ENCODE measurements at places on chromosomes 7 and 10.
A peak's percentile ranks its signal among the peaks of the same experiment; 100 is the strongest.

DNA sequence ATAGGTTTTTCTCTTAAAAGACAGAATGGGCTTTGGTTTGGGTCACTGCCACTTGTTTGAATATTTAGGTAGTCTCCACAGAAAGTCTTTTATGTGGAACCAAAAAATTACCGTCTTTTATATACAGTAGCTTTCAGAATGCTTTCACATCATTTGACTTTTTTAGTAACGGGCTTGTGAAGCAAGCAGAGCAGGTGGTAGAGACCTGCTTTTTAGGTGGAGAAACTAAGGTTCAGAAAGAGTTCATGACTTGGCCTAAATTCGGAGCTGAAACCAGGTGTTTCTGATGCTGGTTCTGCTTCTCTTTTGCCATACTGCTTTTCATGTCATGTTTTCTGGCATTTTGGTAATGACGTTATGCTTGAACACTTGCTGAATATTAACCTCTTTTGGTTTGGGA lies 36.3 kb downstream of the GARS1 start:
- no peak for DNase-seq

- DNase-seq, result no peak
Observed at GRCh38 chr10:101464599-101464998, 110.6 kb downstream of the BTRC start.

GRCh38 chr7:111492234-111492633 lies 70.1 kb downstream of the IMMP2L start:
- DNase-seq, result no peak

- no peak for DNase-seq
Observed at GRCh38 chr10:107554333-107554732, 389.8 kb upstream of the SORCS1 start.

GRCh38 chr7:35714407-35714806 lies 19.5 kb upstream of the HERPUD2 start:
- DNase-seq, result no peak

DNA sequence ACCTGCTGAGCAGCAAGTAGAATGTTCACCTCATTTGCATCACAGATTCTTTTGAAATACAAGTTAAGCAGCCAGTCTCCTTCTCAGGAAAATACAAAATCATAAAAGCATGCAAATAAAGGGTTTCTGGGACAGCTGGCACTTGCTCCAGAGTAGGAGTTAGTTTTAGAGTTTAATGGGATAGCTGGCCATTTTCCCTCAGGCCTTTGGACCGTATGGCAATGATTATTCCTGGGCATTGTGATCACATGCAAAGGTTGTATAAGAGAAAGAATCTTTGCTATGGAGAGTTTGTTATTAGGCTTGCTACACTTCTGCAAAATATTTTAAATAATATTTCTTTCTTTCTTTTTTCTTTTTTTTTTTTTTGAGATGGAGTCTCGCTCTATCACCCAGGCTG lies 240.8 kb downstream of the CDK14 start:
- DNase-seq, result no peak

DNA sequence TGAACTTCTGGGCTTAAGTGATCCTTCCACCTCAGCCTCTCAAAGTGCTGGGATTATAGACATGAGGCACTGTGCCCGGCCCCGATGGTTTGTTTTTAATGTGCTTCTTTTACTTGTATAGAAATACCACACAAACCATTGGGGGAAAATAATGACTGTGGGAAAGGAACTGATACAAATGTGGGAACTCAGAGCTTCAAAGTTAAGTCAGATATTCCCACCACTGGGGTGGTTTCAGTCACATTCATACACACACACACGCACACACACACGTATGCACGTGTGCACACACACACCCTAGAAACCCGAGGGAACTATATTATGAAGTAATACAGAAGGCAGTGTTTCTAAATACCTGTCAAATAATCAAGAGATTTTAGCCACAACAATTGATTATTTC lies 17.0 kb downstream of the CPA4 start:
- DNase-seq, result no peak

DNA sequence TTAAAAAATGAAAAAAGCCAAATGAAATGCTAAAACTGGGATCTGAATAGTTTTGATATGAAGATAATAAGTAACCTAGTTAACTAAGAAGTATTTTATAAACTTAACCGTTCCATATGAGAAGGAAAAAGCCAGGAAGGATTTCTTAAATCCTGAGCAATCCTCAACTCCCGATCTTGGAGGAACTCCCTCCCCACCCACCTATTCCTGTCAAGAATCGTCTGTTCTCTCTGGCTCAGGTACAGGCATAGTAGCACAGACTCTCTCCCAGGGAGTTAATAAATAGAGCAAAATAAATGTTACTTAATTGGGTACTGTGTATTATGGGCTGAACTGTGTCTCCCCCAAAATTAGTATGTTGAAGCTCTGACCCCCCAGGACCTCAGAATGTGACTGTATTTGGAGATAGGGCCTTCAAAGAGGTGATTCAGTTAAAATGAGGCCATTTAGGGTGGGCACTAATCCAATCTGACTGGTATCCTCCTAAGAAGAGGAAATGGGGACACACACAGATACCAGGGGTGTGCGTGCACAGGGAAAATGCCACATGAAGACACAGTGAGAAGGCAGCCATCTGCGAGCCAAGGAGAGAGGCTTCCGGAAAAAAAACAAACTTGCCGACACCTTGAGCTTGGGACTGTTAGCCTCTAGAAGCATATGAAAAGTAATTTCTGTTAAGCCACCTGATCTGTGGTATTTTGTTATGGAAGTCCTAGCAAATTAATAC lies 28.7 kb downstream of the PUS7 start:
- no peak for DNase-seq

DNA sequence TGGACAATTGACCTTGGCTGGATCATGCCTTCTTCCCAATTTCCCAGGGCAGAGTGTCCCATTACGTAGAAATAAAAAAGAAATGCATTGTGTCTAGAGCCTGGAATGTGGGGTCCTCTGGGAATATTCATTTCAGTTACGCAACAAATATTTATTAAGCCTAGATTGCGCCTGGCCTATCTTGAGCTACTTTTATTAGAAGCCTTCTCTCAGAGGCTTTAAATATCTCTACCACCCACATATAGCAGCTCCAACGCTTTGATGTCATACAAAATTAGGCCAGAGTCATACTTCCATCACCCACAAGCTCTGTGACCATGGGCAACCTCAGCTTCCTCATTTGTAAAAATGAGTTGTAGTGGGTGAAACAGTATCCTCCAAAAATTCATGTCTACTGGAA lies 24.9 kb upstream of the CARD11 start:
- DNase-seq, result peak; percentile 24

GRCh38 chr10:386771-387592 lies 251.7 kb downstream of the ZMYND11 start:
- no peak for DNase-seq

All from effector memory CD8-positive, alpha-beta T cell (primary cell).